ENCODE measurements at places on chromosomes 11 and 22.
A peak's percentile ranks its signal among the peaks of the same experiment; 100 is the strongest.

GRCh38 chr22:37431801-37432707, 4.8 kb upstream of the ELFN2 start:
- peak; percentile 43 for DNase-seq

DNA sequence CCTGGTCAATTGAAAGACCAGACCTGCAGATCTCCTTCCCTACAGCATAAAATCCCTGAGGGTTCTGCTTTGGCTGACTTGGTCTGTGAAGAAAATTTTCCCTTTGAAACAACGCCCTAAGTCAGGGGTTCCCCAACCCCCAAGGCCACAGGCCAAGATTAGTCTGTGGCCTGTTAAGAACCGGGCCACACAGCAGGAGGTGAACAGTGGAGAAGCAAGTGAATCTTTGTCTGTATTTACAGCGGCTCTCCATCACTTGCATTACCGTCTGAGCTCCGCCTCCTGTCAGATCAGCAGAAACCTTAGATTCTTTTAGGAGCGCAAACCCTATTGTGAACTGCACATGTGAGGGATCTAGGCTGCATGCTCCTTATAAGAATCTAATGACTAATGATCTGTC, 38.2 kb downstream of the CCDC83 start:
- DNase-seq = no peak

DNA sequence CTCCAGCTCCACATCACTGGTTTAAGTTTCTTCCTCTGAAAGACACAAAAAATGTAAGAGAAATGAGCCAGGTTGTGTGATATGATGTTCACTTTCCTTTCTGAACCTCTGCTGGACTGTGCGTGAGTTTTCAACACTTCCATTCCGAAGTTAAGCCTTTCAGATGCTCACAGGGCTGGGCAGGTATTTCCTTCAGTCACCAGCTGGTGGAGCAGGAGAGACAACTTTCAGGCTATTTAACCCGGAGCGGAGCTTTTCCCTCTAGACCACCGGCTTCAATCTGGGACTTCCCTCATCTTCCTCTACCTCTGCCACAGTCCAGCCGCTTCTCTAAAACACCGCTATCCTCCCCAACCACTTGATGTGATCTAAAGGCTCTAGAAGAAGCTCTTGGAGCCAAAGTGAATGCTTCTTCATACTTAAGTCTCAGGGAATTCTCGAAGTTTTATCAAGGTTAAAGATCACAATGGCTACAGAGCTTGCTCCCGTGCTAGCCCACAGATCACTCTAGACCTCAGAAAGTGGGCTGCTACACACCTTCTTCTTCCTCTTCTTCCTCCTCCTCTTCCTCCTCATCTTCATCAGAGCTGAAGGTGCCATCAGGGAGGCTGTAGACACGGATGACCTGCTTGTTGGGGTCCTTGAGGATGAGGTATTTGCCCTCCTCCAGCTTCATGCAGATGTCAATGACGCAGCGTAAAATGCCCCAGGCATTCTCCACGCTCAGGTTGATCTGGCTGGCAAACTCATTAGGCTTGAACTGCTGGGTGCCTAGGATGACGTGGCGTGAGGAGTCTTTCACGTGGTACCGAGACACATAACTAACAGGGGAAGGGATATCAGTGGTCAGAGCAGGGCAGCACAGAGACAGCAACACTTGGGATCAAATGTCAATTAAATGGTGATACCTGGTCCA, 4.4 kb upstream of the FOXRED2 start:
- DNase-seq = no peak

DNA sequence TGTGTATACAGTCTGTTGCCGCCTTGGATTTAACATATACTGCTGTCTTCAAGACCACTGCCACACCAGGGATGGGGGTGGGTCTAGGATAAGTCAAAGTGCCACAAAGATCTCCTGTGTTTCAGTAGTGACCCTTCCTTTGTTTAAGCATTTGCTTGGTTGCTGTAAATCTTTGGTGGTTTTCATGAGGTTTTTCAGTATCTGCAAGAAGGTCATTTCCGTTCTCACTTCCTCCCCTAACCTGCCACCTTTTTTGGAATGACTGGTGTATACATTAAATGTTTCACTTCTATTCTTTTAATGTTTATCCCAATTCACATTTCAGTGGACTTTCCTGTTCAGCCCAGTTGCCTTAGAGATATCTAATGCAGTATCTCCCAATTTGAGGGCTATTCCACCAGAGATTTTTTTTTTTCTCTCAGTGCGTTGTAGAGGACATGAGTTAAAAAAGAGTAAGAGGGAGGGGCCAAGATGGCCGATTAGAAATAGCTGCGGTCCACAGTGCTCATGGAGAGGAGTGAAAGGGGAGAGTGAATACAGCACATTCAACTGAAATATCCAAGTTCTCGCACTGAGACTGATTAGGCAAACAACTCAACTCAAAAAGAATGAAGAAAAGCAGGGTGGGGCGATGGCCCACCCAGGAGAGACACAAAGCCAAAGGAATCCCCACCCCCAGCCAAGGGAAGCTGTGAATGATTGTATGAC, 43.2 kb downstream of the USP47 start:
- no peak for DNase-seq

- DNase-seq = no peak
These were observed 27.1 kb downstream of the RASSF10 start for GRCh38 chr11:13036235-13036634.

GRCh38 chr11:94563176-94563847, 3.9 kb upstream of the PIWIL4 start:
- no peak for DNase-seq

- DNase-seq = no peak
These were observed 3.5 kb downstream of the RHOD start for GRCh38 chr11:67060111-67060522.

- no peak for DNase-seq
These were observed 30.5 kb downstream of the MRGPRD start for GRCh38 chr11:68950270-68950669.

DNA sequence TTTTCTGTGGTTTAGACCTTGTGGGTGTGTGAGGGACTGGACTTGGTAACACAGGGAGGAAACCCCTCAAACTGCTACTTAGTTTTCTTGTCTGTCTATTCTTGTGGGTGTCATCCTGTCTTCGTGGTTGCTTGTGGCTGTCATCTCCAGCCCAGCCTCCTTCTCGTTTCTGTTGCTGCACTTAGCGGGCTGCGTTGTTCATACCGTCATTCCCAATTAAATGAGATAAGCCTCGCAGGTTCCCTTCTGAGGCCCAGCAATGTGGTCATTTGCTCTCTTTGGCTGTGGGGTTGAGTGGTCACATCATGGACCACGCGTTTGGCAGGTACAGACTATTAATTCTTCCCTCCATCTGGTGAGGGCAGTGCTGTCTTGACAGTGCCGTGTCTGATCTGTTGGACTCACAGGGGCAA, 18.8 kb downstream of the PANX1 start:
- no peak for DNase-seq

DNA sequence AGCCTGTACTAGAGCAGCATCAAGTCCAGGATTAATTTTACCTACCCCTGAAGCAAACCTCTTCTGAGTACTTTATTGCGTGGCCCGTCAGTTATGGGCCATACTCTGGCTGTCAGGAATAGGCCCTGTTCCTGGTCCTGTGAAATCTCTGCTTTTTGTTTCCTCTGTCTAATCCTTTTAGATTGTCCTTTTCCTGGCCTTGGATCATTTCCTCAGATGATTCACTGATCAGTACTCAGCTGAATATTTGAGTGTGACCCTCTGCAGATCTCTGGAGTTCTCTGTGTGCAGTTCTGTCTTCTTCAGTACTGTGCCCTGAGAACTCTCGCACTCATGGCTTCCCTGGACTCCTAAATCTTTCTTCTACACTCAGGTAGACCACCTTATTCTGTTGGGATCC, 123.5 kb downstream of the UVRAG start:
- DNase-seq = no peak

DNA sequence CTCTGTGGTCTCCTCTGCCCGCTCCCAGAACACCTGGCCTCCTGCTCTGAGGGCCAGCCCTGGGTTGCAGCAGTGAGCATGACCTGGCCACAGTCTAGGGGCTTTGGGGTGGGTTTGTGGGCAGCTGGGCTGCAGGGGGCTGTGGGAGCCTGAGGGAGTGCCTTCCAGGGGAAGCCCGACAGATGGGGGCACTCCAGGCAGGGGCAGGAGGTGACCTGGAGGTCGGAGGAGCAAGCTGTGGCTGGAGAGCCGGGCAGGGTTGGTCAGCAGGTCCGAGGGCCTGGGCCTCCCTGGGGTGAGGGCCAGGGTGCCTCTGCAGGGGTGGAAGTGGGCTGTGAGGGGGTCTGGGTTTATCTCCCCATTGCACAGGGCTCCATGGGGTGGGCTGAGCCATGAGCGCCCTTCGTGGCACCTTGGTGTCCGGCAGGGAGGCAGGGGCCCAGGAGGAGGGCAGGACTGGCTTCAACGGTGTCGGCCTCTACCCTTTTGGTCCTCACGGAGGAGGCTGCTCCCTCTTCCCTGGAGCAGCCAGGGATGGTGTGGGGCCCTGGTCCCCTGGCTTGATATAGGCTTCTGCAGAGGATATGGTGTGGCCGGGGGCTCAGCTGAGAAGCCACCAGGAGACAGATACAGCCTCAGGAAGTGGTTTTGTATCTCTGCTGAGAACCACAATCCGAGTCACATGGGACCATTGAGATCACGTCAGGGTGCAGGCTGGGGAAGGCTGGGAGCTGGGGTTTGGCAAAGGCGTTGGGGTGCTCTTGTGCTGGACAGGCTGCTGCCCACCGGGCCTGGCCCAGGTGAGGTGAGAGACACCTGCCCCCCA, 22.3 kb downstream of the KCNQ1 start:
- peak; percentile 75 for DNase-seq

DNA sequence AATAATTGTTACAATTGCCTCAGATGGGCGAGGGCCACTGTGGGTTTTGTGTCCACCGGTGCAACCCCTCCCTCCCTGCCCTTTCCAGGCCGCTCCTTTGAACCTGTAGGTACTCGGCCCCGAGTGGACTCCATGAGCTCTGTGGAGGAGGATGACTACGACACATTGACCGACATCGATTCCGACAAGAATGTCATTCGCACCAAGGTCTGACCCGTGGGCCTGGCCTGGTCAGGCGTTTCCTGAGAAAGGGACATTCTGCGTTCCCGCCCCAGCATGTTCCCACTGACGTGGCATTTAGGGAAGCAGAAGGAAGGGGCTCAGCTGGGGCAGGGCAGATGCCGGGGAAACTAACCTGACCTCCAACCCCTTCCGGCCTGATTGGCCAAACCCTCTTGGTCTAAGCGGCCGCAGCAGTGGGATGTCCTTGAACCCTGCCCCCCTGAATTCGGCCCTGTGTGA, 10.1 kb downstream of the SIDT2 start:
- peak; percentile 21 for DNase-seq

DNA sequence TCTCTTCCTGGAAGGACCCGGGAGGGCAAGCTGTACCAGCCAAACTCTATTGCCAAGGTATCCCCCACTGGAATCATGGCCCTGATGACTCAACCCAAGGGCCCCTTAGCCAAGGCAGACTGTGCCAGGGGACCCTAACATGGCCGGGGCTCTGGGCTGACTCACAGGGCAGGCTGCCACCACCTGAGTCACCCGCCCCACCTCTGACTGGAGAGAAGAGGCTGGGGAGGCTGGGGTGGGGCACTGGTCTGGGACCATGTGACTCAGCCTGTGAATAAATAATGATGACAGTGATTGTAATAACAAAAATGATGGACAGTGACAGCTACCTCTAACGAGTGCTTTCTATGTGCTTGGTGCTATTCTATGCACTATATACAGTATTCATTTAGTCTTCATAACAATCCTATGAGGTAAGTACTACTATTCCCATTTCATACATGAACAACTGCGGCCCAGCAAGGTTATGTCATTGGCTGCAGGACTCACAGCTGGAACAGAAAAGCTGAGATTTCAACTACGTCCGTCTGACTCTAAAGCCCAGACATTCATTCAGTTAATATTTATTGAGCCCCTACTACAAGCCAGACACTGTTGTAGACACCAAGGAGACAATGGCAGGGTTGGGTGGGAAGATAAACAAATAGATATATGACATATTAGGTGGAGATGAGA, 84.2 kb downstream of the FBXO7 start:
- DNase-seq = no peak

DNA sequence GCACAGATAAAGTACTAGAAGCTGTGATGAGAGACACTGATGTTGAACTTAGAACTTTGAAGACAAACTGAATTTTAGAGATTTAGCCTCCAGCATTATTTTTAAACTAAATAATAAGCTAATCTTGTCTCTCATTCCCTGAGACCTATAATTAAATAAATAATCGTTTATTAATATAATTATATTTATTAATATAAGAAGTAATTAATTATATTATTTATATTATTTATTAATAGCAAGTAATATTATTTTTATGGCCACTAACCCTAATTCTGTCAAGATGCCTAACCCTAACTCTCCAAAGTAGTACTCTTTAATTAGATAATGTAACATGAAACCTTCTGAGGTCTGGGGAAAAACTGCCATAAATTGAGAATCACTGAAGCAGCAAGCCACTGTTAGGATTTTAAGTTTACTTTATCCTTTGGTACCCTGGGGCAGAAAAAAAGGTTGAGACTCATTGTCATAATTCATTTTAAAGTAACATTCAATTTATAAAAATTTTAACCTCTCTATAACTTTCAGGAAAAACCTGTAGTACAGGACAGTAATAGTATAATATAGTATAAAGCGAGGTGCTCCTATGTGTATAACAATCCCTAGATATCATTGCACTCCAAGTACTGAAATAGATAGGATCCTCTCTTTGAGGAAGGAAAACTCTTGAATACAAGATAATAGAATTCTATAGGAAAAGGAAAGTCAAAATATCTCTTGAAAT, 85.4 kb downstream of the TTC28 start:
- no peak for DNase-seq

- no peak for DNase-seq
These were observed 1308.3 kb downstream of the TBC1D22A start for GRCh38 chr22:48070760-48071159.

GRCh38 chr11:34600339-34601084, 20.4 kb upstream of the EHF start:
- DNase-seq = no peak

GRCh38 chr22:46739094-46739870, 1.2 kb upstream of the CERK start:
- peak; percentile 61 for DNase-seq

- no peak for DNase-seq
These were observed 5.1 kb downstream of the JAML start for GRCh38 chr11:118219732-118220131.

- DNase-seq = no peak
These were observed 107.9 kb downstream of the NAT10 start for GRCh38 chr11:34213366-34213765.

GRCh38 chr22:21780259-21780658, 44.7 kb upstream of the YPEL1 start:
- no peak for DNase-seq

DNA sequence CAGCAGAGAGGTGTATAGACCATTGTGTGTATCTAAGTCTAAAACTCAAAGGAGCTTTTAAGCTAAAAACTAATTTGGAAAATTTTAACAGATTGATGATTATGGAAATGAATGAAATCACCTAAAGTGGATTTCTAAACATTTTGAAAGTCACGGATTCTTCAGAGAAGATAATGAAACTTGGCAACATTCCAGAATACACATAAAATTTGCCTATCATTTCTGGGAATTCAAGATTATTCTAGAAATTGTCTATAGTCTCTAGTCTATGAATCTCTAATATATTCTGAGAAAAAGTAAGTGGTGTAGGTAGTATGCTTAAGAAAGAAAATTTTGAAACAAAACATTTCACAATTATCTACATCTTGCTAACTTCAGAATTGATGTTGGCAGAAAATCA, 1117.9 kb upstream of the CNTN5 start:
- DNase-seq = no peak
